Suppressor macrophage (primary cell): ENCODE measurements at places on chromosomes 11 and 22.
A peak's percentile ranks its signal among the peaks of the same experiment; 100 is the strongest.

- no peak for DNase-seq
Measured at GRCh38 chr22:36303874-36304273, 50.9 kb downstream of the APOL1 start.

DNA sequence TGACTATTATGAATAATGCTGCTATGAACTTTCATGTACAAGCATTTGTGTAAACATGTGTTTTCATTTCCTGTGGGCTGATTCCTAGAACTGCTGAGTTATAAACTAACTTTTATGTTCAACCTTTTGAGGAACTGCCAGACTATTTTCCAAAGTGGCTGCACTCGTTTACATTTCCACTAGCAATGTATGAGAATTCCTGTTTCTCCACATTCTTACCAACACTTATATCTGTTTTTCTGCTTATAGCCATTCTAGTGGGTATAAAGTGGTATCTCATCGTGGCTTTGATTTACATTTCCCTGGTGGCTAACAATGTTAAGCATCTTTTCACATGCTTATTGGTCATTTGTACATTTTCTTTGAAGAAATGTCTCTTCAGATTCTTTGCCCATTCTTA is 35.2 kb upstream of the SCUBE2 start:
- peak; percentile 23 for DNase-seq

GRCh38 chr11:34616086-34616485 is 4.8 kb upstream of the EHF start:
- no peak for DNase-seq

DNA sequence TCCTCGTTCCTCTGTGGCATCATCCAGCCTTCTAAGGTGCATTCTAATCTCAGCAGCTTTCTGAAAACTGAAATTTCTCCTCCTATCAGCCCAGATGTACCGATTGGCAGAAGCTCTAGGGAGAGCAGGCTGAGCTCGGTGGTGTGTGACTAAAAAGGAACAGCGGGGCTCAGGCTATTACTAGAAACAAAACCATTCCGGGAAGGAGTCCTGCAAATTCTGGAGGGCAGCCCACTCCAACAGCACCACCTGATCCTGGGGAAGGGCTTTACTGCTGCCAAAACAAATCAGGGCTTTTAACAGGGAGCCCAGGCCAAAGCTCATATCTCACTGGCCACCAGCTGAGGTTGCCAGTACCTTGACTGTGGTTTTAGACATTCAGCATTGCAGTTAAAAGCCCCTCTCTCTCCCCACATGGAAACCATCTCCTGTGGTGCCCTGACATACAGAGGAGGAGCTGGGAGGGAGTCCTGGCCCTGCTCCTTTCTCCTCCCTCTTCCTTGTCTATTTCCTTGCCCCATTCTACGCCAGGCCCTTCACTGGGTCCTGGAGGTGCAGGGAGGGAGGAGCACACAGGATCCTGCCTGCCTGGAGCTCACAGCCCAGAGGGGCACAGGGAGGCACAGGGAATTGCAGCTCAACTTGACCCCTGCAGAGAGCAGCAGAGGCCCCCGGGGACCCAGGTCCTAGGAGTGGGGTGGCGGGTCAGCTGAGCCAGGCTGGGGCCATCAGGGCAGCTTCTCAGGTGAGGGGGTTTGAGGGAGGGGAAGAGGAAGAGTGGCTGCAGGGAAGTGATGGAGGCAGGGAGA is 889 bp downstream of the PLAAT4 start:
- no peak for DNase-seq

- peak; percentile 61 for DNase-seq
Measured at GRCh38 chr11:20353829-20354434, 9.6 kb upstream of the HTATIP2 start.

- peak; percentile 27 for DNase-seq
Measured at GRCh38 chr11:76512851-76513653, 68.2 kb downstream of the EMSY start.

- DNase-seq, result no peak
Measured at GRCh38 chr11:75562836-75563484, 907 bp downstream of the SERPINH1 start.

GRCh38 chr11:8697054-8697453 is 14.5 kb downstream of the RPL27A start:
- DNase-seq, result peak; percentile 66

DNA sequence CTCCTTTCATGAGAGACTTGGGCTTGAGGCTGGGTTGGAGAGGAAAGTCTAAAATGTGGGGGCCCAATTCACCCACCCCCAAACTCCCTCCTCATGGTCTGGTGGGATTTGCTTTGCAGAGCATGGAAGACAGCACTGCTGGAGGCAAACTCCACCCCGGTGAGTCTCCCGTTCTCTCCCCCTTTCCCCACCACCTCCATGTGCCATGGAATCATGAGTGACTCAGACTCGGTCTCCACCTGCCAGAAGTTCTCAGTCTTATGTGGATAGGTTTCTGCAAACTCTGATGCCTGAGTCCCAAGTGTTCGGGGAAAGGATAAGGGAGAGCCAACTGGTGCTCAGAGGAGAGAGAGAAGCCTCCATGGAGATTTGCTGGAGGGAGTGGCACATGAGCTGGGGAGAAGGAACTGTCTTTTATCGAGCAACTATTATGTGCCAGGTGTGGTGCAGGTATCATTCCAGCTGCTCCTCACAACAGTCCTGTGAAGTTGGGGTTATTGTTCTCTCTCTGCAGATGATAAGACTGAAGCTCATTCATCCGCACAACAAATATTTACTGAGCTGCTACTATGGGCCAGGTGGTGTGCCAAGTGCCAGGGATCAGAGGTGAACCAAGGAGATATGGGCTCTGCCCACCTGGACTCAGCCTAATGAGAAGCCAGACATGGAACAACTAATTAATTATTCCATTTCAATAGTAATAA is 6.6 kb downstream of the PLEKHB1 start:
- no peak for DNase-seq

- no peak for DNase-seq
Measured at GRCh38 chr11:32088117-32088941, 2.5 kb upstream of the RCN1 start.

- no peak for DNase-seq
Measured at GRCh38 chr11:101049123-101049522, 80.5 kb downstream of the PGR start.

DNA sequence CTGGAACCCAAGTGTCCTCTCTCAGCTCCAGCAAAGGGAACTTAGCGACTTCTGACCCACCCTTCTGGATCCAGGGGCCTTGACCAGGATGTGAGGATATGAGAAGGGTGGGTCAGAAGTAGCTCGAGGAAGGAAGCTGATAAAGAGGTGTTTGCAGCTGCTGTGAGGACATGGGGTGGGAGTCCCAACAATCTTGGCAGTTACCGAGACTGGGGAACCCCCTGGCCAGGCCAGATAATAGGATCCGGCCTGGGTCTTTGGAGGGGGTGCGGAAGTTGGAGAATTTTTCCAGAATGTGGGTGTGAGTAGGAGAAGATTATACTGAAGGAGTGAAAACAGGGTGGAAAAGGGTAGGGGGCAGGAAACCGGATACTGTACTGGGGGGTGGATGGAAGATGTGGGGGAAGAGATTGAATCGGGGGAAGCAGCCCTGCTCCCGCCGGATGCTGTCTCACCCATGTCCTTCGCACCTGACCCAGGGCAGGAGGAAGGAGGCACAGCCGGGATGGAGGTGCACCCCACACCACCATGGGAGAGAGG is 2.8 kb upstream of the MCAM start:
- no peak for DNase-seq

GRCh38 chr11:1299621-1300020 is 9.8 kb downstream of the TOLLIP start:
- no peak for DNase-seq

GRCh38 chr22:47933226-47933625 is 1170.8 kb downstream of the TBC1D22A start:
- no peak for DNase-seq

GRCh38 chr11:2804189-2804588 is 81.4 kb downstream of the CDKN1C start:
- DNase-seq, result no peak

DNA sequence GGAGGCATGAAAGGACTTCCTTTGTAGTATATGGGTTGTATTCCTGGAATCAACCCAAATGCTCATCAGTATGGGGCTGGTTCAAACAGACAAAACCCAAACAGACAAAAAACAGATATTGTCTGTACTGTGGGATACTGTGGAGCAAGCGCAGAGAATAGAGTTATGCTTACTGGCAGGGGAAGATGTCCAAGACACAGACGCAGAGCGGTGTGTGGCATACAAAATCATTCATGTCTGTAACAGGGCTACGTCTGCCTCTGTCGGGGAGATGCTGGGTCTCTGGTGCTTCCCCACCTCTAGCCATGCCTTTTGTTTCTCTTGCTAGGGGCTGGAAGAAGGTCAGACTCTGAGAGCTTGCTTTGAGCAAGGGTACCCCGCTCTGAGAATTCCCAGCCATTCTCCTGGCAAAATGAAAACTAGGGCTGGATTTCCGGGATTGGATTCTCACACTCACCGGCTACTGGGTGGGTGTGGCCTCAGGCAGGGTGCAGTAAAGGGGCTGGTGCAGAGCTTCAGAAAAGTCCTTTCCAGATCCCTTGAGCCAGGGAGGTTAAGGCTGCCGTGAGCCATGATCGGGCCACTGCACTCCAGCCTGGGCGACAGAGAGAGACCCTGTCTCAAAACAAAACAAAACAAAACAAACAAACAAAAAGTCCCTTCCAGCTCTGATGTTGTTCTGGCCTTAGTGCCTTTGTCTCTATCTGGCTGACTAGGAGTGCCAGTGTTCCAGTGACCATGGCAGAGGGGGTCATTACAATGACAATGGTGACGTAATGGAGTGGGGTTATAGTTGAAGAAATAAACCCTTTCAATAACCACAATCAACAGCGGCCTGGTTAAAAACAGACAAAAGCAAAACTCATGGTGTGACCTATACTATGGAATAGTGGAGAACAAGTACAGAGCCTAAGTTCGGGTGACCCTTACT is 2.9 kb upstream of the ABCC8 start:
- DNase-seq, result no peak

DNA sequence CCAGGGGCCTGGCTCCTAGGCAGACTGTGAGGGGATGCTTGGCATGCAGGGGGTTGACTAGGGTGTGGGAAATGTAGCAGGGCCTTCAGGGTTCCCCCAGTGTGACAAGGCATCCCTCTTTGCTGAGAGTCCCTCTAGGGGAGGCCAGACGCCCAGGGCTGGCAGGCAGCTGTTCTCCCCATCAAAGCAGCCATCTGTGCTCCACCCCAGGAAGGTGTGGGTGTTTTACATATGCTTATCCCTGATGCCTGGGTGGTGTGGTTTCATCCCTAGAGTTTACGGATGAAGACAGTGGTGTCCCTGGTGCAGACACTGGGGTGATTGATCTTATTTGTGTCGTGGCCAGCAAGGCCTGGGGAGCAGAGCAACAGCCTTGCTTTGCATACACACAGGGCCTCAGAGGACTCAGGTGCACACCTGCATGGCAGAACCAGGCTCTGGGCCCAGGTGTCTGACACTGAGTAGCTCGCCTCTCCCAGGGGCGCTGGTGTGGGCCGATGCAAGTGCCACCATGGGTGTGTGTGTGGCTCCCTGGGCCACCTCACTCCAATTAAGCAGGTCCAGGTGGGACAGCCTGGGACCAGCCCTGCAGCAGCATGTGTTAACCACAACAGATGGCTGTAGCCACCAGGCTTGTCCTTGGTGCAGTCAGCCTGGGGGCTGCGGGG is 74.2 kb downstream of the MED15 start:
- DNase-seq, result no peak

- no peak for DNase-seq
Measured at GRCh38 chr11:75522286-75523044, 3.3 kb downstream of the GDPD5 start.

DNA sequence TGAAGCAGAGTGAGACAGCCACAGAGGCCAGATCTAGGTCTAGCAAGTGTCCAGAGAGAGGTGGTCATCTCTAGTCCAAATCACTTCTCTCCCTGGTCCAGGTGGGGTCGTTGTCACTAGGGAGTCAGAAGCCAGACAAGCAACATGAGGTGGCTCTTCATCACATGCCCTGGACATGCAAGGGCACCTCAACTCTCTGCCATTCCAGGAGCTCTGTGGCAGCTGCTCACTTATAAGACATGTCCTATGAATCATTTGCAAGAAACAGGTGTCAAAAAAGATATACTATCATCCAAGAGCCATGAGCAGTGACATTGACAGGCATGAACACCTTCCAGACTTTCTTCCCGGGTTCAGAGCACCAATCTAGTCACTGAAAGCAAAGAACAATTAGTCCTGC is 130.8 kb downstream of the GALNT18 start:
- no peak for DNase-seq

DNA sequence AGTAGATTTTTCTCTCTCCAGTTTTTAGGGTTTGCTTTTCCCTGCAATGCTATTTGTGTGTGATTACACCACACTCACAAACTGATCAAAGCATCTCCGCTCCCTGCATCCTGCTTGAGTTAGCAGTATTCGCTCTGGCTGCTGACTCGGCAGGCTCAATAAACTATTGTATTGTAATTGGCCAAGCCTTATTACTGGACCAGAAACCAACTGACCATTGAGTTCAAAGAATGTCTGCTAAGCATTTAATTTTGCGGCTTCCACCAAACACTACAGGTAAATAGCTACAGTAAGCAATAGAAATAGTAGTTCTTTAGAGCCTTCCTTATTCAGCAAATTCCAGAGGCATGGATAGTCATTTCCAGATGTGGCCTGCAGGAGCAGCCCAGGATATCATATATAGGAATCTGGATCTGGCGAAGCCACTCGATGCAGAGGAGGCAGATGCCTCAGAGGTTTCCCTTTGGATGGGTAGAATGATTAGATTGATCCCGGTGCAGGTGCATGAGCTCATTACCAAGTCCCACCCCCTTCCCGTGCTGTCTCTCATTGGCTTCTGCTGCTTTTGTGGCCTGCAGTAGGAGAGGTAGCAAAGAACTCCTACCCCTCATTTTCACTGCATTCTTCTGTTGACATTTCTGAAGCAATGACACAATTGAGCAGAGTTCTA is 77.3 kb downstream of the COMMD9 start:
- DNase-seq, result no peak

GRCh38 chr11:121614636-121615240 is 162.0 kb upstream of the SORL1-AS1 start:
- DNase-seq, result peak; percentile 42

DNA sequence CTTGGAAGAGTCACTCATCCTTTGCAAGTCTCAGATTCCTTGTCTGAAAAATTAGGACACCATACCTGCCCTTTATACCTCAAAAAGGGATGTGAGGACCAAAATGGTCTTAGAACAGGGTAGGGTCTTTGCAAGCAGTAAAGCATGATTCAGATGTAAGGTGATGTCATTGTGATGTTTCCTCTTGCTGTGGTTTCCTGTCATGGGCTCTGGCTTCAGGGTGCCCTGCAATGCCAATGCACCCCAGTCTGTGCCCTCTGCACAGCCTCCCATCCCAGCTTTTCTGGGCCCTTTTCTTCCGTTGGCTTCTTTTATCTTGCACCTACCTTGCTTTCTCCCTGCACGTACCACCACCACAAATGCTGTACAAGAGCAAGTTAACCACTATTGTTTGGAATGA is 87.8 kb upstream of the NNMT start:
- peak; percentile 29 for DNase-seq

GRCh38 chr11:56340289-56340688 is 5.5 kb upstream of the OR8K1 start:
- no peak for DNase-seq

DNA sequence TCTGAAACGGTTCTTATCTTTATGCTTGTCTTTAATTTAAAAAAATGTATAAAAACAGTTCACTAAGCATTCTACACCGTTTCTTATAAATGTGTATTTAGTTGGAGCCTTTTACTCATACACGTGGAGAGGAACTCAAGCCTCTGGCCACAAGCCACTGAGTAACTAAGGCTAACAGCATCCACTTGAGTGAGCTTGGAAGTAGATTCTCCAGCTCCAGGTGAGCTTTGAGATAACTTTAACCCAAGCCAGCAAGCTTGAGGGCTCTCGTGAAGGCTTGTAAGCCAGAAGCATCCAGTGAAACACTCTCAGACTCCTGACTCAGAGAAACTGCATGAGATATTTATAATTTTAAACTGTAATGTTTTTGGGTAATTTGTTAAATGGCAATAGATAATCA is 82.6 kb downstream of the ARHGAP20 start:
- no peak for DNase-seq
